ENCODE measurements at places on chromosomes 5 and 9.

GRCh38 chr5:72647806-72648205, 140.6 kb upstream of the ZNF366 start:
- DNase-seq = no peak

DNA sequence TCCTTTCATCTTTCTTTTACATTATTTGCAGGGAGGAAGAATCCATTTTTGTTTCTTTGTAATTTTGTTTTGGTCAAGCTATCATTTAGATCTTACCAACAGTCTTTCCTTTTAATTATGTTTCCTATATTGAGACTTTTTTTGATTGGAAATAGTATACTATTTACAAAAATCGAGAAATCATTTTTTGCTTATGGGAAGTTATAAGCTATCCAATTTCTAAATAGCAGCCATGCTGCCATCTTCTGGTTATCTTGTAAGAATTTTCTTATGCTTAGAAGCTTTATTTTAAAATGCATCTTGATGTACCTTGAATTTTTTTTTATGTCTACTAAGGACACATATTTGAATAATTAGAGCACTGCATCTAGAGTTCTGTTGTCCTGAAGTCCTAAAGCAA, 821.2 kb downstream of the PTPRD start:
- DNase-seq = no peak

DNA sequence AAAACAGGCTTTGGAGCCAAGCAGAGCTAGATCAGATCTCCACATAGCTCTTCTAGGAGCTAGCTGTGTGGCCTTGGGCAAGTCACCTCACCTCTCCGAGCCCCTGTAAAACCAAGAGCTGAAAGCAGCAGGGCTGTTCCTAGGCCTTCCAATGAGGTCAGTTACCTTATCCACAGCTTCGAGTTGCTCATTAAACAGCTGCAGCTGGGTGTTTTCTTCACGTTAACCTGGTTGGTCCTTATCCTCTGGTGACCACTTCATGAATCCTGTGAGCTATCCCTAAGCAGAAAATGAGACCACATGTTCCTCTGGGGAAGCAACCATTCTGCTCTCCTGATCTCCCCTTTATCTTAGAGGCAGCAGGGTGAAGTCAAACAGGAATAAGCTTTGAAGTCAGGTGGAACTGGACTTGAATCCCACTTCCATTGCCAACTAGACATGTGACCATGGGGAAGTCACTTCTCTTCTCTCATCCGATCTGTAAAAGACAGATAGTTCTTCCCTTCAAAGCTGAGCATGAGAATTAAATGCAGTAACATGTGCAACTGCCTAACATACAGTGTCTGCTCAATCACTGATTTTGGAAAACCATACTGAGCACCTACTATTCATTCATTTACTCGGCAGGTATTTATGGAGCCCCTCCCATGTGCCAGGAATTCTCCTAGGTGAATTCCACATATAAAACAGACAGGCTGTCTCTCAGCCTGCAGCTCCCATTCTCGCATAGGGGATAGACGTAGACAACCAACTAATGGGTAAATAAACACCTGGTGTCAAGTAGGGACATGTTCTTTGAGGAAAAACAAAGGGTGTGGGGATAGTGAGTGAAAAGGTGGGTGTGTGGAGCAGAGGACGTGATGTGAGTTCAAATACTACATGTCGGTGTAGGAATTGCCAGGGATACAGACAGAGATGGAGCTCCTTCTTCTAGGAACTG, 111.7 kb upstream of the BOD1 start:
- DNase-seq = no peak

- DNase-seq = no peak
Observed at GRCh38 chr5:97000391-97000790, 64.5 kb downstream of the LNPEP start.

GRCh38 chr9:115643948-115644727, 509.5 kb upstream of the PAPPA start:
- DNase-seq = no peak

DNA sequence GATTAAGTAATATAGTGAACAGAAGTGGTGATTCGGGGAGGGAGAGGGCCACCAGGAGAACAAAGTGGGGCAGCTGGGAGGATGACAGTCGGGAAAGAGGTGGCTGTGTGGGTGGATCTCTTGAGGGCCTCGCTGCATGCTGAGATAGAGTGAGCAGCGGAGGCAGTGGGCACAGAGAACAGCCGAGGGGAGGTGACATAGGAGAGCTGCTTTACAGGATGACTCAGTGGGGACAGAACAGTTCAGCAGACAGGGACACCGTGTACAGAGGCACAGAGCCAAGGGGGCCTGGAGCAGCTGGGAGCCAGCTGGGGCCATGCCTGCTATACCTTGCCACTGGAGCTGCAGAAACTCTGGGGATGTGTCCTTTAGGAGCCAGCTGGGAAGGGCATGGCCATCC, 273.9 kb downstream of the GADD45G start:
- DNase-seq = no peak

GRCh38 chr9:82480921-82481320, 492.3 kb downstream of the SPATA31D1 start:
- DNase-seq = no peak

DNA sequence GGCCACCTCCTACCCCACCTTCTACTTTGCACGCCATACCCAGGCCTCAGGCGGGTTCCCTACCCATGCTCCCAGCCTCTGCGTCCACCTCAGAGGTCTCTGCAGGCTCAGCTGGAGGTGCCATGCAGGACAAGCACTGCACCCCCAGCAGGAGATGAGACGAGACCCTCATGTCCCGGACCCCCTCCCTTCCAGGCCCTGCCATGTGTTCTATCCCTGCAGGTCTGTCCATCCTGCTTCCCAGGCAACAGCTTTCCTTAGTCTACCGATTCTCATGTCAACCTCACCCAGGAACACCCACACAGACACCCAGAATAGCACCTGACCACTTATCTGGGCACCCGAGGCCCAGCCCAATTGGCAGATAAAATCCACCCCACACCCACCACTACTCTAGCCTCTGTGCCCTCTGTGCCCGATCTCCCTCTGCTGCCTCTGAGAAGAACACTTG, 52.1 kb downstream of the SEMA4D start:
- DNase-seq = no peak

GRCh38 chr9:132610661-132611060, 28.3 kb downstream of the BARHL1 start:
- DNase-seq = no peak

GRCh38 chr9:126383406-126384046, 56.9 kb downstream of the MVB12B start:
- no peak for DNase-seq

- no peak for DNase-seq
Observed at GRCh38 chr9:31248156-31248555, 1136.3 kb upstream of the ACO1 start.

GRCh38 chr5:139092741-139093343, 105.3 kb downstream of the SIL1 start:
- DNase-seq = no peak

GRCh38 chr9:98766586-98766985, 29.8 kb downstream of the ANKS6 start:
- no peak for DNase-seq

DNA sequence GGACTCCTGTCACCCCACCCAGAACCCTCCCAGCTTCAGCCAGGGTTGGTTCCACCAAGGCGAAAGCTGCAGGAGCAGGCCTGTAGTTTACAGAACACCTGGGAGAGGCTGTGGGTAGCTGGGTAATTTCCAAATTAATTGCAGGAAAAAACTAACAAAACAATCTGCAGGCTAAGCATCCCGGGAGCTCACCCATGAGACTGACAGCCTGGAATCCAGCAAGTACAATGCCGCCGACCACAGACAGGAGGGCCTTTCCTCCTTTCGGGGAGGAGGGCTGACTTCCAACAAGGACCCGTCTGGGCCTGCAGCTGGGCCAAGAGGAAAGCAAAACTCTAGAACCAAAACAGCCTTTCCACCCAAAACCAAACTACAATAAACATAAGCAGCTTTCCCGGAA, 10.3 kb downstream of the FOXE1 start:
- no peak for DNase-seq

GRCh38 chr5:74146796-74147195, 493.7 kb downstream of the ENC1 start:
- no peak for DNase-seq

DNA sequence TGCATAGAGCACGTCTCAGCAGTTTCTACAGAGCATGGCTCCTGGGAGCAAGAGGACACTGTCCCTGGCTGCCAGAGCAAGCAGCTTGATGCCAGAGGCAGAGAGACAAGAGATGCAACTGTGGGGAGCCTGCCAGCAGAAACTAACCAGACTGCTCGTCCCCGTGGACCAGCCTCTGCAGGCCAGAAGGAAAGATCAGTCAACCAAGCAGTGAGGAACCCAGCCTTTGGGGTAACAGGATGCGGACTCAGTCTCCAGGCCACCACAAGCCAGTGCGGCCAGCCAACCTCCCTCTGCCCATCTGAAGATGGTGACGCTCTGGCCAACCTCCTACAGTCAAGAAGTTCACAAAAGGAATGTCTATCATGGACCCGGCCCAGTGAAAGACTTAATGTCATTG, 3.7 kb downstream of the SURF4 start:
- no peak for DNase-seq

DNA sequence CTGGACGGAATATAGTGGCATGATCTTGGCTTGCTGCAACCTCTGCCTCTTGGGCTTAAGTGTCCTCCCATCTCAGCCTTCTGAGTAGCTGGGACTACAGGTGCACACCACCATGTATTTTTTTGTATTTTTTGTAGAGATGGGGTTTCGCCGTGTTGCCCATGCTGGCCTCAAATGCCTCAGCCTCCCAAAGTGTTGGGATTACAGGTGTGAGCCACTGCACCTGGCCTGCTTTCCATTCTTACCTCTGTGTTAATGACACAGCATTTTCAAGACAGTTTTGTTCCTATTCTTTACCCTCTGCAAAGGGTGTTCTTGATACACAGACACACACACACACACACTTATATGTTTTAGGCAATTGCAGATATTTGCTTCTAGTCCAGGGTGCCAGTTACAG, 113.3 kb downstream of the LRRC70 start:
- no peak for DNase-seq

DNA sequence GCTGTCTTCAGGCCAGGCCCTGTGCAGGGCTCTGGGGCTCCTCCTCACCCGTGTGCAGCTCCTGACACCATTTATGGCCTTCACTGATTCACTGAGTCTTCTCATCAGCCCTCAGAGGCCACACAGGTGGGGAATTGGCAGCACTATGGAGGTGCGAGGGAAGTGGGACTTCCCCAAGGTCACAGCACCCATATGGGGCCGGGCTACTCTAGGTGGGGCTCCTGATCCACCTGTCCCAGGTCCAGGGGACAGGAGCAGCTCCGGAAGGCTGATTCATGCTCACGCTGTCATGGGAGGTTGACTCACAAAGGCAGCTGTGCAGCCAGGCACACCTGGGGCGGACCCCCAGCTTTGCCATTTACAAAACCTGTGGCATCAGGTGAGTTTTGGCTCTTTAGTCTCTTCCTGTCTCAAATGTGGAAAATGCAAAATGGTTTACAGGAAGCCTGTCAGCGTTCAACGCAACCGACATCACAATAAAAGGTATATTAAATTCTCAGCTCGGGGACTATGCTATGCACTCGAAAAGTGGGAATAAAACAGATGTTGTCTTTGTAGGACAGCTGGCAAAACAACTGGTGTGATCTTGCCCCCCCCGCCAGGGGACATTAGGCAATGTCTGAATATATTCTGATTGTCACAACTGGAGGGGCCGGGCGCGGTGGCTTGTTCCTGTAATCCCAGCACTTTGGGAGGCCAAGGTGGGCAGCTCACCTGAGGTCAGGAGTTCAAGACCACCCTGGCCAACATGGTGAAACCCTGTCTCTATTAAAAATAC, 15.0 kb downstream of the NAIF1 start:
- DNase-seq = no peak

DNA sequence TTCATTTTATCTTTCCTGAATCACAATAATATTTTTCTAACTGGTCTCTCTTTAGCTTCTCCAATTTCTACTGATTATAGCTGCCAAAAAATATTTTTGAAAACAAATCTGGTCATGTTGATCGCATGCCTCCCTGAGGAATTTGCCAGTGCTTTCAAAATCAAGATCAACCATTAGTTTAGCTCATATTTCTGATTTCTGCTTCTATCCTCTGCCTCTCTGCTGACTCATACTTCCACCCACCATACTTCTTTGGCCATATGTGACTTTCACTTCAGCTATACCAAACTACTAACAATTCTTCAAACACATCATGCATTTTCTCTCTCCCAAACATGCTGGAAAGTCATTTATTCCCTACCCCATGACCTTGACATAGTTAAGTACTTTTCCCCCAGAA, 636.5 kb downstream of the TLE1 start:
- no peak for DNase-seq

- DNase-seq = no peak
Observed at GRCh38 chr5:145408048-145408341, 427.1 kb downstream of the PRELID2 start.
